ENCODE measurements at places on chromosomes 1 and 21.

- DNase-seq, result no peak
Observed at GRCh38 chr1:90384193-90384592, 332.9 kb downstream of the BARHL2 start.

DNA sequence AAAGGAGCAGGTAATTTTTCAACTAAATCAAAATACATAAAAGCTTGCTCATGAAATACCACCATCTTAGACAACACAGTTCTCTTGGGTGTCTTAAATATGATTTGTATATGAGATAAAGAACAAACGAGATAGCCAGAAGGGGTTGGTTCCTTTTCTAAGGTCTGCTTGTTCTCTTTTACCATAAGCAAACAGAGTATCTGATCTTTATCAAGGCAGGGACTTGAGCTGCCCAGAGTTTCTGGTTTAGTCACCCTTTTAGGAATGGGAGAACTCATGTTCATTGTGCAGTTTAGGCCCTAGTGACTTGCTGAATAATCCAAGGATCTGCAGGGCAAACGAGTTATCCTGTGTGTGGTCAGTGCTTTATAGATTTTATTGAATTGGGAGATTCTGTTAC lies 3.0 kb upstream of the SUCO start:
- DNase-seq, result no peak

DNA sequence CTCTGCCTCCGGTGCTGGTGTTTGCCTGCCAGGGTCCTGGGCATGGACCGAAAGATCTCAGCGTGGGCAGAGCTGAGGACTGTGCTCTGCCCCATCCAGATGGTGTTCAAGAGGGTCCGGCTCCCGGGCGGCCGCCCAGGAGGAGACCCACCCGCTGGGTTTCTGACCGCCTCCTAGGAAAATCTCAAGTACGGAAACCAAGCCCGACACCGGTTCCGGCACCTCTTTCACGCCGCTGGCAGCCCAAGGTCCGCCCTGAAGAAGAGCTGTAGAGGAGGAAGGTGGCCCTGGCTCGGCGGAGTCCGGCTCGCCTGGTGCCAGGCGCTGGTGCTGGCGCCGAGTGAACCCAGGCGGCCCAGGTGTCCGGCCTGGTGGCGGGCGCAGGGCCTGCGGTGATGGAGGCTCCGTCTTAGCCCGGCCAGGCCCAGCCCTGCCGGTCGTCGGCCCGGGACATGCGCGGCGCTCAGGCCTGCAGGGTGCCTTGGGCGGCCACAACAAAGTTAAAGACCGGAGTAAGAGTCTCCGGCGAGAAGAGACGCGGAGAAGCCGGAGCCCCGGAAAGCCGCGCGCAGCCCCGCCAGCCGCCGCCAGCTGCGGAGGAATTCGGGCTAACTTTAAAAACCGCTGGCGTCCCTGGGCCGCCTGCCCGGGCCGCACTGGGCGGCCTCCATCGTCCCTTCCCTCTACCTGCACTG lies 1.5 kb downstream of the GRIK3 start:
- DNase-seq, result no peak

GRCh38 chr1:115317101-115318012 lies 20.7 kb downstream of the NGF start:
- no peak for DNase-seq

GRCh38 chr1:15249081-15249480 lies 2.1 kb downstream of the FHAD1 start:
- DNase-seq, result no peak

GRCh38 chr1:44433209-44433608 lies 28.2 kb downstream of the RNF220 start:
- DNase-seq, result no peak

Data from GM18507 (cell line).